NCI-H2081 (cell line): ENCODE measurements at places on chromosomes 6 and 20.

GRCh38 chr6:142853244-142854180 is 91.5 kb downstream of the HIVEP2 start:
- DNase-seq = no peak

DNA sequence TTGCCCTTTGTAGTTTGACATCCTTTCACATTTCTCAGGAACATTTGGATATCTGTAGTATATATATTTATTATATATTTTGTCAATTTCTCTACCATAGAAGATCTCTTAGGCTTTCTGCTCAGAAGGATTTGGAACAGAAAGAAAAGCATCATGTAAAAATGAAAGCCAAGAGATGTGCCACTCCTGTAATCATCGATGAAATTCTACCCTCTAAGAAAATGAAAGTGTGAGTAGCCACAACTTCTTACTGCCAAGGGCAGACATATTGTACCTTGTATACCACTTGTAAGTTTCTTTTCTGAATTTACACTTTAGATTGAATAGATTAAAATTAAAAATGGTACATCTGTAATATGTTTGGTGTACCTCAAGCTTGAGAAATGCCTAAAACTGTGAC is 31.2 kb downstream of the TPX2 start:
- DNase-seq = no peak

- no peak for DNase-seq
Measured at GRCh38 chr6:142482249-142482648, 180.4 kb downstream of the ADGRG6 start.

GRCh38 chr6:56720882-56721281 is 78.2 kb upstream of the DST start:
- DNase-seq = no peak

GRCh38 chr6:168100011-168100802 is 21.2 kb upstream of the FRMD1 start:
- no peak for DNase-seq

- no peak for DNase-seq
Measured at GRCh38 chr6:77231438-77232305, 231.6 kb downstream of the HTR1B start.

DNA sequence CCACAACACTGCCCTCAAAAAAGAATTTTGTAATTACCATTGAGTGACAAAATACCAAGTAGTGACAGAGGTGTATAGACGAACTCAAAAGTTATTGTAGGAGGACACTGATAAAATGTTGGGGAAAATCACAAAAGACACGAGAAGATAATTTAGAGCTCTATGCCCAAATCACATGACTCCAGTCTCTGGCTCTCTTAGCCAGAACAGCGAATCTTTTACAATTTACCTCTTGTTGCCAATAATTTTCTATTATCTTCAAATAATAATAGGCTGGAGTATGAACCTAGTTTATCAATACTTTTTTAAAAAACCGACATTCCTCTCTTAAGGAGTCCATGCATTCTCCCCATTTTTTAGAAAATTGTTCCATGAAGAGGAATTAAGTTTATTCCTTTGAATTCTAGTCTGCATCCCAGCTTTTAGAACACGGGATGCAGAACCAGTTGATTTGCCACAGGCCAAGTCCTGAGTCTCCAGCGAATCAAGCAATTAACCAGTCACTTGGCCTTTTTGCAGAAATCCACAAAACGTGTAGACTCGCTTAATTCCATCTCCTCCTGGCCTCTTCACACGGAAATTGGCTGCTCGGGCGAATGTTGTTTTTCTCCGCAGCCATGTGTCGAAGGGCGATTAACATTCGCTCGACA is 507 bp upstream of the RIPPLY2 start:
- peak; percentile 54 for DNase-seq

DNA sequence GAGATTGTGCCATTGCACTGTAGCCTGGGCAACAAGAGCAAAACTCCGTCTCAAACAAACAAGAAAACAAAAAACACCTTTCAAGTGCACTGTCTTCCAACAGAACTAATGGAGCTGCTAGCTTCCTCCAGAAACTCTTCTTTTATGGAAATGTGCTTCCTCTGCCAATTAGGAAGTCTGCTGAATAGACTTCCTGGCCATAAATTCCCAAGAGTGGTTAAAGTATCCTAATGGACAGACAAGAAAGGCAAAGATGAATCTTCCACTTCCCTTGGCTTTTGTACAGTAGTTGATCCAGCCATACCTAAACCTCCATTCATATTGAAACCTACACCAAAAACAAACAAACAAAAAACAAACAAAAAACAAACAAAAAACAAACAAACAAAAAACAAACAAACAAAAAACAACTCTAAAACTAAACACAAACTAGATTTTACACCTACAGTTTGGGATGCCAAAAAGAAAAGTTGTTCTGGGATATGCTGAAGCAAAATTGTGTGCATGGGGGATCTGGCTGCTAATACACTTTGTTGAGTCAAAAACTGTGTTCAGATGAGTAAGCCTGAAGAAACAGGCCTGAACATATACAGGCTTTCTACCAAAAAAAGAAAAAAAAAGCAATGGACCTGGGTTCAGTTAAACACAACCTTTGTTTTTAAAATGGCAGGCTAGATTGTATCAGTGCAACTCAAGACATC is 59.8 kb upstream of the CARMIL1 start:
- DNase-seq = no peak

DNA sequence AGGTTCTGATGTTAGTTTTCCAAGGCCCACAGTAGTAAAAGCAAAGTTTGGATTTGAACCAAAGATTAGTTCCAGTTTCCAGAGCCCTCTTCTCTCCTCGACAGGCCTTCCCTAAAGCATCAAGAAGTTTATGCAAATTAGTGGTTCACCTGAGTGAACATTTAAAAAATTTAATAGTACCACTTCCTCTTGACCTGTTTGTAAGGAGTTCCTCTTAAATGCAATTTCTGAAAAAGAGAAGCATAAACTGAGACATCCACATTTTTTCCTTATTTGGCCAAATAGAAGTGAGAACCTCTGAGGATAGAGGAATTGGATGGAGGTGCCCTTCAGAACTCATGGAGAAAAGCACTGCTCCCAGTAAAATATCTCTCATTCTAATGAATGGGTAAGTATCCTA is 1.2 kb upstream of the DSE start:
- no peak for DNase-seq

- DNase-seq = no peak
Measured at GRCh38 chr6:74973591-74973990, 232.3 kb downstream of the COL12A1 start.

- DNase-seq = no peak
Measured at GRCh38 chr6:24108056-24108455, 18.0 kb upstream of the NRSN1 start.

- peak; percentile 57 for DNase-seq
Measured at GRCh38 chr20:64099880-64100565, 7.3 kb downstream of the NPBWR2 start.

DNA sequence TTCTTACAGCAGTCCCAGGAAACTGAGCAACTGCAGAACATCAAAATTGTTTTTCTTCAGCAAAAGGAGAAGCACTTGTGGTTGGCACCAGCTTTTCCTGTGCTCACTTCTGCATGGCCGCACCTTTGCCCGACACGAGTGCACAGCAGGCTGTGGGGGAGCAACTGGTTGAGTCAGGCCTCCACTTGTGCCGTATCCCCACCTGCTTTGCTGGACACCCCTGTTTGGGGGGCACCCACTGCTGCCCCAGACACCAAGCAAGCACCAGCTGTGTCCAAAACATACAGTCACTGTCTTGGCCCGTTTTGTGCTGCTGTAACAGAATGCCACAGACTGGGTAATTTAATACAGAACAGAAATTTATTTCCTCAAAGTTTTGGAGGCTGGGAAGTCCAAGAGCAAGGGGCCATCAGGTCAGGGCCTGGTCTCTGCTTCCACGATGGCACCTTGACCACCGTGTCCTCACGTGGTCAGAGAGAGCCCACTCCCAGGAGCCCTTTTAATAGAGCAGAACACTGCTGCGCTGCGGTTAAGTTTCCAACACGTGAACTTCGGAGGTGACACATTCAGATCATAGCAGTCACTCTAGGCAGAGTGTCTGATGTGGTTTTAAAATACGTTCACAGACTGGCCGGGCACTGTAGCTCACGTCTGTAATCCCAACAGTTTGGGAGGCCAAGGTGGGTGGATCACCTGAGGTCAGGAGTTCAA is 8.7 kb upstream of the GMEB2 start:
- no peak for DNase-seq

DNA sequence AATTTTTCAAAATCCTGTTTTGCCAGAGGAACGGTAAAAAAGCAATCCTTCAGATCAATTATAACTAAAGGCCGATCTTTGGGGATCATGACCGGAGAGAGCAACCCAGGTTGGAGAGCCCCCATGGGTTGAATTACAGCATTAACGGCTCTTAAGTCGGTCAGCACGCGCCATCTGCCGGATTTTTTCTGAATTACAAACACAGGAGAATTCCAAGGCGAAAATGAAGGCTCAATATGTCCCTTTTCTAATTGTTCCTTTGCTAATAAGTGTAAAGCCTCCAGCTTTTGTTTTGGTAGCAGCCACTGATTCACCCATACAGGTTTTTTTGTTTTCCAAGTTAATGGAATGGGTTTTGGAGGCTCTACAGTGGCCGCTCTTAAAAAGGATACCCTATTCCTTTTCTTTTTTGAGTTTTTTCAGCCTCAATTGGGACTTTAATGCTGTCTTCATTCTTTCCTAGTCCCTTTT is 16.9 kb upstream of the PTCRA start:
- peak; percentile 80 for DNase-seq

GRCh38 chr6:3351829-3352524 is 93.2 kb downstream of the PSMG4 start:
- no peak for DNase-seq
